ENCODE measurements at places on chromosomes 2 and 18.

- no peak for DNase-seq
Observed at GRCh38 chr2:190867832-190868231, 12.8 kb upstream of the GLS start.

DNA sequence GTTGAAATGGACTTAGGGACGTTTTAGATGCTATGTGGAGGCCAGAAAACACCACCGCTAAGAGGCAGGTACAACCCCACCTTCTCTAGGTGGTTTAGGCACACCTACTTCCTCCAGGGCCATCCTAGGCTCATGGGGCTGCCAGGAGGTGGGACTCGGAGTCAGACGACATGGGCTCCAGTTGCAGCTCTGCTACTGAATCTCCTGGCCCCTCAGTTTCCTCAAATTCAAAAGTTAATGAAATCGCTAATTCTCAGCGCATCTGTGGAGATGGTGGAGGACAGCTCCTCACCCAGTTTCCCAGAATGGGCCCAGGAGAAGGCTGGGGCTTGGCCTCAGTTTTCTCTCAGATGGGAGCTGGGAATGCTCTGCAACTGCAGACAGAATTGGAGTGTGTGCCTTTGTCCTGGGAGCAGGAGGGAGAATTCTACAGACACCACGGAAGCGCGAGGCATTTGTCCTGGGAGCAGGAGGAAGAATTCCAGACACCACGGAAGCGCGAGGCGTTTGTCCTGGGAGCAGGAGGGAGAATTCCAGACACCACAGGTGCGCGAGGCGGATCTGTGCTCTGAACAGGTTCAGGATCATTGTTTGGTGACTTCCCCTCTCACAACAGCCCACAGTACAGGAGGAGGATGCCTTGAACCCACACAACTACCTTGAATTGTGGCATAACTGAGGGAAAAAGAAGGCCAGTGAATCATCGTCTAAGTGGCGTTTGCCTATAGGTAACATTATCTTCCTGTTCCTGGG lies 103.7 kb upstream of the PXDN start:
- DNase-seq, result no peak

GRCh38 chr18:5107988-5108387 lies 89.1 kb downstream of the AKAIN1 start:
- DNase-seq, result no peak

GRCh38 chr2:124646166-124646815 lies 621.2 kb downstream of the CNTNAP5 start:
- no peak for DNase-seq

- no peak for DNase-seq
Observed at GRCh38 chr2:24943427-24944053, 23.5 kb upstream of the ADCY3 start.

DNA sequence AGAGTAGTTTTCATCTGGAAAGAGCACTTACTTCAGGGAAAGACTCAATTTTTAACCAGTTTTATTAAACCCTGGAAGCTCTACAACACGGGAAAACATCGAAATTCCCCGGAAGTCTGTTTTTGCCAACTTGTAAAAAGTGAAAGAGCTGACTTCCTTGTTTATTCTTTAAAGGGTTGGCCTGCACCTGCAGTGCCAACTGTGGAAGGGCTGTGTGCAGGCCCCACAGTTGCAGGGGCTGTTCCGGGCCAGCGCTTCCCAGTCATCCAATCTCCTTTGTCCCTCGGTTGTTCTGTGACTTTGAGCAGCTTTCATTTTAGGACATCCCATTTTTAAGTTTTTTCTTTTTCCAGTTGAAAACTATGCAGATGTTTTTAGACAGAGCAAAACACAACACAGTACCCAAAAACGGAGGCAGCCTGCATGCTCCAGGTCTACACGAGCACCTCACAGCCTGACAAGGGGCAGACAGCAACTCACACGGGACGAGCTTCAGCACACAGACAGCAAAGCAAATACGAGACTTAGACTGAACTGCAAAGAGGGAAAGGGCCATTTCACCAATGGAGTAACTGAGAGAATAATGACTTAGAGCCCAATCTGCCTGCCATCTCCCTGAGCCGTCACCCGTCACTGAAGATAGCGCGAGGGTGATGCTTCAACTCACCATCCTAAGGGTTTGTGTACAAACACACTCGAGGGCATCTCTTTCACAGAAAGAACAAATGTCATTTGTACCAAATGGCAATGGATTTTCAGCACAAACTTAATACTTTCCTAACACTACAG lies 70.6 kb downstream of the EMILIN2 start:
- no peak for DNase-seq

DNA sequence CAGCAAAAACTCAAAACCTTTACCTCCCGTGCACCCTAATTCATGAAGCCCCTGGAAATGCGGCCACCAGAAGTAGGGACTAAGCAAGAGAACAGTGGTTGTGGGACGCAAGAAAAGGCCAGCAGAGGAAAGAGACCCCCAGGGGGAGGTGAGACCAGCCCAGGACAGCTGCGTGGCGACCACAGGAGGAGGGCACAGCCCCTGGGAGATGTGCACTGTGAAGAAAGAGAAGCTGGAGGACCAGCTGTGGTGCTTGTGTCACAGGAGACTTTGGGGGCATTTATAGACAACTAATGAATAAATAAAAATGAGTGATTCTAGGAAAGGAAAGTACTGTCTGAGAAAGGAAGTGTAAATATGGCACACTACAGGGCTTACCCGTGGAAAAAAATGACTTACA lies 263.8 kb downstream of the EIPR1 start:
- no peak for DNase-seq

DNA sequence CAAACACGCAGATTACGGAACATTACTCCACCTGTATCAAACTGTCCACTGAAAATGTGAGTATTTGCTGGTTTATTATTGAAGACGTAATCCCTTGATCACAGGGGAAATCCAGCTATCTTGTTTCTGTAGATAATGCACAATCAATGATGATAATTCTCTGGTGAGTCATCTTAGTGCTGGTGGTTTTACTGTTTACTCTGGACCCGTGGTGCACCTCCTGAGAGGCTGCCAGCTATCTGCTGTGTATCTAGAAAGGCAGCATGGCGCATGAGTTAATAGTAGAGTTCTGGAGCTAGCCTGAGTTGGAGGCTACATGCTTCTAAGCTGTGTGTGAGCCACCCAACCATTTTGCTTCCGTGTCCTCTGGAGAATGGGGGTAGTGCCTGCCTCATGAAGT lies 6.5 kb downstream of the NCAPH start:
- no peak for DNase-seq

- DNase-seq, result no peak
Observed at GRCh38 chr2:38386821-38387220, 9.7 kb upstream of the ATL2 start.

DNA sequence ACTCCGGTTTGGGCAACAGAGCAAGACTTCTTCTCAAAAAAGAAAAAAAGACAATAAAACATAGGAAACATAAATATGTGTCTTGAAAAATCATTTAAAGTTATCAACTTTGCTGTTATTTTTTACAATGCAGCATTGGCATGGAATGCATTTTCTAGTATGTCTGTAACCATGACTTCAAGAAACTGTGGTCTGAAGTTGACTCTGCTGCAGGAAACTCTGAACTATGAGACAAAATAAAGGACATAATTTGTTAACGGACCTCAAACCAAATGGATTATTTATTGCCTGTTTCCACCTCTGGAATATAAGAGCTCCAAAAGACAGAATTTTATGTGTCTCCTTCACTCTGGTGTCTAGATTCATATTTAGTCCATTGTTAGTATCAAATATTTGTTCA lies 79.1 kb downstream of the TRIB2 start:
- DNase-seq, result no peak

- DNase-seq, result no peak
Observed at GRCh38 chr2:98607741-98608115, 584 bp downstream of the COA5 start.

- no peak for DNase-seq
Observed at GRCh38 chr18:13414521-13414920, 196.0 kb downstream of the LDLRAD4 start.

- DNase-seq, result no peak
Observed at GRCh38 chr18:75131381-75132000, 77.4 kb downstream of the PTGR3 start.

DNA sequence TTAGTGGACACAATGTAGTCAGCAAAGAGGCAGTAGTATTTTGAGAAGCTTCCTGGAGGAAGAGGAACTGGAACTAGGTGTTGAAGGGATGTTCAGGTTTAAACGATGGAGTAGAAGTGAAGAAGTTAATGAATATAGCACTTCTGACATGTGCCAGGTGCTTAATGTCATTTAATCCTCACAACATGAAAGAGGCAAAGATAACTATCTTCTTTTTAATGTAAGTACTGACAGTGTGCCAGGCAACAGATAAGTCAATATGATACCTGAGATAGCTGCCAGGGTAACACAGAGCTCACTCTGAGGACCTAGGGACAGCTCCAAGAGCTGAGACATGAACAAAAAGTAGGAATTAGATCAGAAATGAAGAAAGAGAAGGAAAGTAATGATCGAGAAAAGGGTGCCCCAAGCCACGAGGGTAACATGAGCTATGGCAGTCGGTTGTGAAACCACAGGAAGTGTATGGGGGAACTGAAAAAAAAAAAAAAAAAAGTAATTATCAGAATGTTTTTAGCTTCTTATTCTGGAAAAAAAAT lies 140.7 kb downstream of the RNF144A start:
- DNase-seq, result no peak

GRCh38 chr2:179248024-179248348 lies 16.6 kb downstream of the SESTD1 start:
- no peak for DNase-seq

GRCh38 chr2:117087535-117088291 lies 726.8 kb upstream of the DDX18 start:
- no peak for DNase-seq

- DNase-seq, result no peak
Observed at GRCh38 chr2:159144776-159145614, 141.5 kb downstream of the WDSUB1 start.

- DNase-seq, result no peak
Observed at GRCh38 chr2:52178845-52179244, 1146.9 kb upstream of the NRXN1 start.

- DNase-seq, result no peak
Observed at GRCh38 chr18:61578846-61579245, 245.6 kb downstream of the CDH20 start.

DNA sequence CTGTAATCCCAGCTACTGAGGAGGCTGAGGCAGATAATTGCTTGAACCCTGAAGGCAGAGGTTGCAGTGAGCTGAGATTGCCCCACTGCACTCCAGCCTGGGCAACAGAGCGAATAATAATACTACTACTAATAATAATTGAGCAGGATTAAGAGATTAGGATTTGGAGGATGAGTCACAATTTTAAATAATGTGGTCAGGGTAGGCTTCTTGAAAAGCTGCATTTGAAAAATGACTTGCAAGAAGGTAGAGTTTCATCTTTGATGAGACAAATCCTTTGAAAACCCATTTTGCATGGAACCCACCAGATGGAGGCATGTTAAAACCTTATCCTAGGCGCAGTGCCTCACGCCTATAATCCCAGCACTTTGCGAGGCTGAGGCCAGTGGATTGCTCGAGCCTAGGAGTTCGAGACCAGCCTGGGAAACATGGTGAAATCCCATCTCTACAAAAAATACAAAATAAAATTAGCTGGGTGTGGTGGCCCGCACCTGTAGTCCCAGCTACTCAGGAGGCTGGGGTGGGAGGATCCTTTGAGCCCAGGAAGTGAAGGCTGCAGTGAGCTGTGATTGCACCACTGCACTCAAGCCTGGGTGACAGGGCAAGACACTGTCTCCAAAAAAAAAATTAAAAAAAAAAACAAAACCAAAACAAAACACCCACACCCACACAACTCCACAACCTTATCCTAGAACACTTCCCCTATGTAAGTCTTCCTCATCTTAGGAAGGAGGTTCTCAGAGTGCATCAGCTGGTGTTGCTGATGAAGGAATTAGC lies 3.3 kb upstream of the ATP8B1 start:
- no peak for DNase-seq

DNA sequence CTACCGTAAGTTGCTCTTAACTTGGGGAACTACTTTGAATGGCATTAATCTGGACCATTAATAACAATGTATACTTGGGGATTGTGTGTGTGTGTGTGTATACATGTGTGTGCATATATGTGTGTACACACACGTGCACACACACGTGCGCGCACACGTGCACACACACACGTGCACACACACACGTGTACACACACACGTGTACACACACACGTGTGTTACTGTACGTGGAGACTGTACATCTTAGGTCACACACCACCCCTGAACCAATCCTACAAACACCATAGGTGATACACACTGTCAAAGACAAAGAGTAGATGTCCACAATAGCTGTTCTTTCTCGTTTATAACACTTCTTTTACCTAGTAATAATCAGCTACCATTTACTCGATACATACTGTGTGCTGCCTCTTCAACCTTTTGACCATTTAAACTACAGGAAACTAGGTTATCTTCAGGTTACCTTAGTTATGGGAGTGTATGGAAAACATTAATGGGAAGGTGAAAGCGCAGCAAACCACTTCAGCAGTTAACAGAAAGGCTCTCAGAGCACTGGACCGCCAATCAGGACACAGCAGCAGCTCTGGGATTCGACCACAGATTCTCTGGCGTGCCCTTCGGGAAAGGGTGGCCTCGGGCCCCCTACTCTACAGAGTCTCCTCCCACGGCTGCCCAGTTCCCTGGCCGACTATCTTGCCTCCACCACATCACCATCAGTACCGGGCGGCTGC lies 894 bp upstream of the GCC2 start:
- DNase-seq, result peak; percentile 50

- peak; percentile 65 for DNase-seq
Observed at GRCh38 chr2:95526360-95527341, 42.1 kb upstream of the TRIM43B start.

- no peak for DNase-seq
Observed at GRCh38 chr2:206721256-206721920, 3.2 kb upstream of the DYTN start.

DNA sequence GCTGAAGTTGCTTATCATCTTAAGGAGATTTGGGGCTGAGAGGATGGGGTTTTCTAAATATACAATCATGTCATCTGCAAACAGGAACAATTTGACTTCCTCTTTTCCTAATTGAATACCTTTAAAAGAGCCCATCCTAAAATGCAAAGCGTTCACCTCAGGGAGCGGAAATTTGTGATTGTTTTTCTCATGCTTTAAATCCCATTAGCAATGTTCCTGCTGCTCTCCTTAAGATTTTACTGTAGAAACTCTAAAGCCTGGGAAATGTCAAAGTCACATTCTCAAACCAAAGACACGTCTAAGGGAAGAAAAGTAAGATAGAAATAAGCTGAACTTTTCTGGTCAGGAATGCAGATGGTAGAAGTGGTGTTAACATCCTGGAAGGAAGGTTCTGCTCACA lies 285.8 kb upstream of the MAP2 start:
- DNase-seq, result no peak

DNA sequence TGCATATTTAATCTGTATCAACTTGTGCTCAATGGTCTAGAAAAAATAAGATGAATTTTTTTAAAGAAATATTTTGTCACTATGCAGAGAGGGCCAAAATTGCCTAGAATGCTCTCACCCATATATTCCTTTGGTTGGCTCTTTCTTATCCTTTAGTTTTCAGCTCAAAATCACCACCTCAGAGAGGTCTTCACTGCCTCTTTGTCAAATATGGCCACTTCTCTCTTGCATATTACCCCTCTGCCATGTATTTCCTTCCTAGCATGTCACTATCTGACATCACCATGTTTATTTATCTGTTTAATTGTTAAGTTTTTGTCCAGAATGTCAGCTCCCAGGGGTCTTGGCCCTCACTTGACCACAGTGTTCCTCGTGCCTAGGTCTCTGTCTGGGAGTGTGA lies 535.2 kb upstream of the CDH2 start:
- DNase-seq, result no peak
